ENCODE measurements at places on chromosomes 6 and 20.

DNA sequence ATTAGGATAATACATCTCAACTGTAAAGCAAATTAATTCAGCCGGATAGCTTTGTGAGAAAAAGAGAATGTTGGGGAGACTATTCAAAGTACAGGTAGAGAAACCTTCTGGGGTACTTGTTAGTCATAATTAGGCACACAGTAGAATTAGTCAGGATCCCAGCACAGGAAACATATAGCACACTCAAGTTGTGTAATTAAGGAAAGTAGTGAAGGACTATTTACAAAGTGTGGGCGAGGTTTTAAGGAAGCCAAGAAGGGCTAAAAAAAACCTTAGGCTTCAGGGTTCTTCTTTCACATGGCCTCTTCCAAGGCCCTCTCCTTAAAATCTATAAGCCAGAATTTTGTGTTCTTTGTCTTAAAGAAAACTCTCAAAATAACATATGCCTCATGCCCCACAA, 126.7 kb downstream of the RTN4IP1 start:
- H3K27me3 ChIP-seq = no peaks in the 10 kb centered on the region
- H3K27ac ChIP-seq = peak overlapping the region; percentile 68
- H3K36me3 ChIP-seq = no peaks in the 10 kb centered on the region
- peak overlapping the region; percentile 2 for H3K4me3 ChIP-seq
- no peak for DNase-seq

- no peak overlapping the region for H3K4me3 ChIP-seq
- no peak overlapping the region for H3K27ac ChIP-seq
- H3K27me3 ChIP-seq = no peaks in the 10 kb centered on the region
- no peaks in the 10 kb centered on the region for H3K4me1 ChIP-seq
Observed at GRCh38 chr6:48403587-48403986, 292.6 kb upstream of the PTCHD4 start.

GRCh38 chr20:50654904-50655303, 36.4 kb downstream of the RIPOR3 start:
- no peaks in the 10 kb centered on the region for H3K27me3 ChIP-seq
- H3K27ac ChIP-seq = no peak overlapping the region

GRCh38 chr6:107646776-107647438, 157.0 kb downstream of the SOBP start:
- no peak overlapping the region for H3K27ac ChIP-seq
- H3K4me1 ChIP-seq = peaks cover 12% of the 10 kb centered on the region
- no peaks in the 10 kb centered on the region for H3K27me3 ChIP-seq
- H3K36me3 ChIP-seq = no peaks in the 10 kb centered on the region
- no peak for DNase-seq

GRCh38 chr6:117380298-117380697, 45.4 kb downstream of the ROS1 start:
- no peak overlapping the region for H3K27ac ChIP-seq
- no peak overlapping the region for H3K4me3 ChIP-seq
- no peak for DNase-seq
- H3K27me3 ChIP-seq = no peaks in the 10 kb centered on the region
- H3K36me3 ChIP-seq = no peaks in the 10 kb centered on the region

DNA sequence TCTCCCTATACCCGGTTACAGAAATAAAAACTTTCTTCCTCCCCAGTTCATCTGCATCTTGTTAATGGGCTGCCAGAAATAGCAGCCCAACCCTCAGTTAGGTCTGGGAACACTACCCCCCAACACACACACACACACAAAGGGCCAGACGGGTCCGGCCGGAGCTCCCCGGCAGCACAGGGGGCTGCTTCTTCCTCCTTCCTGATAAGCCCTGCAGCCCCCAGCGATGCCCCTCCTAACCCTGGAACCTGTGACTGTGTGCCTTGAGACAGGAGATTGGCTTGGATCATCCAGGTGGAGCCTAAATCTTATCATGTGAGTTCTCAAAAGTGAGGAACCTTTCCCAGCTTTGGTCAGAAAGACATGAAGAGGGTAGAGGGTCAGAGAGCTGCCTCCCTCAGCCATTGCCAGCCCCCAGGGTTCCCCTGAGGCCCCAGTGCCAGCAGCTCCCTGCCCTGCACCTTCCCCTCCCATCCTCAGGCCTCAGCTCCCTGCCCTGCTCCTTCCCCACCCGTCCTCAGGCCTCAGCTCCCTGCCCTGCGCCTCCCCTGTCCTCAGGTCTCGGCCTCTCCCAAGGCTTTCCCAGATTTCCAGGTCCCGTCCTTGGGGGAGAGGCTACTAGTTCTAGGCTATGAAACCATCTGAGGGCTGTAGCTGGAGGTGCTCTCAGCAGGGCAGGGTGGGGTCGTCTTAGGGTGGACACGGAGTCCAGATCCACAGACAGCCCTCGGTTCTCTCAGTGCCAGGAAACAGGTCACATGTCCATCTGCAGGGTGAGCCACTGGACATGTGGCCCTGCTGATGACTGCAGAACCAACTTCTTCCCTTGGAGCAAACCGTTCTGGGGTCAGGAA, 34.5 kb upstream of the CST7 start:
- no peaks in the 10 kb centered on the region for H3K27me3 ChIP-seq
- H3K4me1 ChIP-seq = peaks cover 5% of the 10 kb centered on the region
- DNase-seq = no peak
- no peaks in the 10 kb centered on the region for H3K36me3 ChIP-seq
- no peak overlapping the region for H3K27ac ChIP-seq
- H3K4me3 ChIP-seq = no peak overlapping the region

DNA sequence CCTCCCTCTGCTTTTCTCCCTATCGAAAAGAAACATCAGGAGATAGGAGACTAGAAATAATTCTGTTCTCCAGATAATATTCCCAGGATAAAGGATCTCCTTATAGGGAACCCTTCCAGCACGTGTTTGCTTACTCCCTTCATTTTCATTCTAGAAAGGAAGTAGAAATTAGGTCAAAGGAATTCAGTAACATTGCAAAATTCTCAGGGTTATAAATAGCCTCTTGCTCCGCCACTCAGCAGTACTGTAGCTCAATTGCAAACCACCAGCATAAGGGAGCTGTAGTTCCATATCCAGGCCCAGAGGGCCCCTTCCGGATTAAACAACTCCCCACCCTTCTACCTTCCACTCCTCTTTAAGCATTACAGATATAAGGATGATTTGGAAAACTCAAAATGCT, 6.2 kb downstream of the ELMO2 start:
- peak overlapping the region; percentile 25 for H3K4me3 ChIP-seq
- peak overlapping the region; percentile 37 for H3K27ac ChIP-seq
- peaks cover 6% of the 10 kb centered on the region for H3K36me3 ChIP-seq
- H3K27me3 ChIP-seq = no peaks in the 10 kb centered on the region
- peaks cover 89% of the 10 kb centered on the region for H3K4me1 ChIP-seq

GRCh38 chr6:31293343-31293742, 21.5 kb upstream of the HLA-C start:
- H3K27ac ChIP-seq = no peak overlapping the region
- H3K36me3 ChIP-seq = no peaks in the 10 kb centered on the region
- no peaks in the 10 kb centered on the region for H3K4me1 ChIP-seq
- H3K27me3 ChIP-seq = peaks cover 20% of the 10 kb centered on the region
- H3K4me3 ChIP-seq = no peak overlapping the region

GRCh38 chr6:82955841-82956240, 109.8 kb downstream of the UBE3D start:
- DNase-seq = no peak
- H3K27ac ChIP-seq = no peak overlapping the region
- no peaks in the 10 kb centered on the region for H3K36me3 ChIP-seq
- no peak overlapping the region for H3K4me3 ChIP-seq

- H3K4me1 ChIP-seq = no peaks in the 10 kb centered on the region
- no peak for DNase-seq
- no peaks in the 10 kb centered on the region for H3K36me3 ChIP-seq
- H3K4me3 ChIP-seq = no peak overlapping the region
- H3K27ac ChIP-seq = no peak overlapping the region
Observed at GRCh38 chr20:54557806-54558590, 82.6 kb downstream of the DOK5 start.

DNA sequence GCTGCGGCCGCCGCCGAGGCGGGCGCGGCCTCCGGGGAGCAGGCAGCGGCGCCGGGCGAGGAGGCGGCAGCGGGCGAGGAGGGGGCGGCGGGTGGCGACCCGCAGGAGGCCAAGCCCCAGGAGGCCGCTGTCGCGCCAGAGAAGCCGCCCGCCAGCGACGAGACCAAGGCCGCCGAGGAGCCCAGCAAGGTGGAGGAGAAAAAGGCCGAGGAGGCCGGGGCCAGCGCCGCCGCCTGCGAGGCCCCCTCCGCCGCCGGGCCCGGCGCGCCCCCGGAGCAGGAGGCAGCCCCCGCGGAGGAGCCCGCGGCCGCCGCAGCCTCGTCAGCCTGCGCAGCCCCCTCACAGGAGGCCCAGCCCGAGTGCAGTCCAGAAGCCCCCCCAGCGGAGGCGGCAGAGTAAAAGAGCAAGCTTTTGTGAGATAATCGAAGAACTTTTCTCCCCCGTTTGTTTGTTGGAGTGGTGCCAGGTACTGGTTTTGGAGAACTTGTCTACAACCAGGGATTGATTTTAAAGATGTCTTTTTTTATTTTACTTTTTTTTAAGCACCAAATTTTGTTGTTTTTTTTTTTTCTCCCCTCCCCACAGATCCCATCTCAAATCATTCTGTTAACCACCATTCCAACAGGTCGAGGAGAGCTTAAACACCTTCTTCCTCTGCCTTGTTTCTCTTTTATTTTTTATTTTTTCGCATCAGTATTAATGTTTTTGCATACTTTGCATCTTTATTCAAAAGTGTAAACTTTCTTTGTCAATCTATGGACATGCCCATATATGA, 3.2 kb downstream of the MARCKS start:
- peaks cover 10% of the 10 kb centered on the region for H3K36me3 ChIP-seq
- peaks cover 25% of the 10 kb centered on the region for H3K4me1 ChIP-seq

GRCh38 chr20:48603116-48603818, 224.5 kb downstream of the PREX1 start:
- no peaks in the 10 kb centered on the region for H3K36me3 ChIP-seq
- H3K4me3 ChIP-seq = no peak overlapping the region
- H3K27me3 ChIP-seq = no peaks in the 10 kb centered on the region
- H3K4me1 ChIP-seq = no peaks in the 10 kb centered on the region

DNA sequence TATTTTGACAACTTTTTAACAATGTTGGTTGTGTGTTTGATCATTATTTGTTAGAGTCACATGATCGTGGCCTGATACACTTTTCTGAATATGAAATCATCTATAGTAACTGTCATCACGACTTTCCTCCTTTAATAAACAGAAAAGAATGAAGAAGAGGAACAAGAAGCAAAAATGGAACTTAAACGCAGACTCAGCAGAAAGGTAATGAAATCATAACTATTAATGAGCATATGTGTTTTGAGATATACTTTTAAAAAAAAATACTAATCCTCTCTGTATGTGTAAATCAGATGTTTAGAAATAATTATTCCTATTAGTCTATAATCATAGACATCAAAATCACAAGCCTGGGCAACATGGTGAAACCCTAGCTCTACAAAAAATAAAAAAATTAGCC, 60.1 kb upstream of the LTV1 start:
- H3K4me1 ChIP-seq = no peaks in the 10 kb centered on the region
- peaks cover 91% of the 10 kb centered on the region for H3K36me3 ChIP-seq
- no peak overlapping the region for H3K4me3 ChIP-seq
- H3K27ac ChIP-seq = no peak overlapping the region
- no peaks in the 10 kb centered on the region for H3K27me3 ChIP-seq

DNA sequence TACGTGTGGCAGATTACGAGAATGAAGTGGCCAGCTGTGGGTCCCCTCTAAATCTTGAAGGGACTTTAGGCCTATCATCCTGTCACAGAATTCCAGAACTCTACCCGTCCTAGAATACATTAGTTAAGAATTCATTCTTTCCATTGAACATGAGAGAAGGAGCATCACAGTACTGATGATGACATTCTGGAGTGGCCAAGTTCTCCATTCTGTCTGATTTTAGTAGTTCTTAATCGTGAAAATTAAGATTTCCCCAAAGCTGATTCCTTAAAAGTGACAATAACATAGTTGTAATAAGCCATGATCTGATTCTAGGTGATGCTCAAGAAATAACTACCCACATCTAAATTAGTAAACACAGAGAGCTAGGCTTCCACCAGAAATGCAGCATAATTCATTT, 35.0 kb upstream of the RIN2 start:
- DNase-seq = peak; percentile 53
- H3K27ac ChIP-seq = no peak overlapping the region
- H3K4me1 ChIP-seq = peaks cover 28% of the 10 kb centered on the region
- no peaks in the 10 kb centered on the region for H3K36me3 ChIP-seq
- H3K27me3 ChIP-seq = no peaks in the 10 kb centered on the region
- no peak overlapping the region for H3K4me3 ChIP-seq

GRCh38 chr20:43536817-43537440, 21.9 kb upstream of the SGK2 start:
- no peak overlapping the region for H3K4me3 ChIP-seq
- no peaks in the 10 kb centered on the region for H3K27me3 ChIP-seq
- no peak for DNase-seq
- peaks cover 10% of the 10 kb centered on the region for H3K4me1 ChIP-seq
- peaks cover 26% of the 10 kb centered on the region for H3K36me3 ChIP-seq

- H3K4me3 ChIP-seq = peak overlapping the region; percentile 65
- no peaks in the 10 kb centered on the region for H3K36me3 ChIP-seq
- no peak for DNase-seq
- H3K4me1 ChIP-seq = peaks cover 67% of the 10 kb centered on the region
- peak overlapping the region; percentile 97 for H3K27ac ChIP-seq
- H3K27me3 ChIP-seq = no peaks in the 10 kb centered on the region
Observed at GRCh38 chr20:60058879-60059278, 100.7 kb downstream of the CDH26 start.

DNA sequence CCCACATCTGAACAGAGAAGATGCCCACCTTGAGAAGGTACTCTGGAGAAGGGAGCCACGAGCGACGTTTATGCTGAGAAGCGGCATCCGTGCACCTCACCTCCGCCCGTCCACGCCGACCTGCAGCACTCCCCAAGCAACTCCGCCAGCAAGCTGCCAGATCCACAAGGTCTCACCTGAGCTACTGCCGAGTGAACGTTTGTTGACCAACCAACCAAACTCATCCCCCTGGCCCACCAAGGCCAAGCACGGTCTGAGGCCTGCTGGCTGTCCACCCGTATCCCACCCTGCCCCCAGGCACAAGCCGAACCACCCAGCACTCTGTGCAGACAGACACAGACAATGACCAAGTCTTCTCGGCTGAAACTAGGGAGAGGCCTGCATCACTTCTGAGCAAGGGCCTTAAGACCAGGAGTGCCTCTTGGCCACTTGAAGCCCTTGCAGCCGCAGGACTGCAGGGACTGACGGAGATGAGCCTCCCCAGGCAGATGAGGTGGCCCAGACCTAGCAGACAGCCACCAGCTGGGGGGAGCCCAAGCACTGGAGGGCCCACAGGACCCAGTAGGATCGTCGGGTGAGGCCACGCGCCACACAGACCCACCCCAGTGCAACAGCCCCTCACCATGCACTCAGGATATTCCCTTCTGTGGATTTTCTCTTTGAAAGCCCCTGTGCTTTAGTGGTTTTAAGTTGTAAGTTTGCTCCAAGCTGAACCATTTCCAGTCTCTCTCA, 12.1 kb downstream of the TAF4 start:
- peaks cover 13% of the 10 kb centered on the region for H3K36me3 ChIP-seq
- H3K27ac ChIP-seq = no peak overlapping the region
- H3K4me1 ChIP-seq = no peaks in the 10 kb centered on the region
- no peaks in the 10 kb centered on the region for H3K27me3 ChIP-seq
- DNase-seq = no peak
- H3K4me3 ChIP-seq = no peak overlapping the region

GRCh38 chr6:13847326-13848050, 33.1 kb upstream of the MCUR1 start:
- no peaks in the 10 kb centered on the region for H3K4me1 ChIP-seq
- DNase-seq = no peak
- no peak overlapping the region for H3K4me3 ChIP-seq
- H3K36me3 ChIP-seq = no peaks in the 10 kb centered on the region
- no peak overlapping the region for H3K27ac ChIP-seq
- H3K27me3 ChIP-seq = no peaks in the 10 kb centered on the region
